DMS79 (cell line): ENCODE measurements at places on chromosomes 13 and 19.

DNA sequence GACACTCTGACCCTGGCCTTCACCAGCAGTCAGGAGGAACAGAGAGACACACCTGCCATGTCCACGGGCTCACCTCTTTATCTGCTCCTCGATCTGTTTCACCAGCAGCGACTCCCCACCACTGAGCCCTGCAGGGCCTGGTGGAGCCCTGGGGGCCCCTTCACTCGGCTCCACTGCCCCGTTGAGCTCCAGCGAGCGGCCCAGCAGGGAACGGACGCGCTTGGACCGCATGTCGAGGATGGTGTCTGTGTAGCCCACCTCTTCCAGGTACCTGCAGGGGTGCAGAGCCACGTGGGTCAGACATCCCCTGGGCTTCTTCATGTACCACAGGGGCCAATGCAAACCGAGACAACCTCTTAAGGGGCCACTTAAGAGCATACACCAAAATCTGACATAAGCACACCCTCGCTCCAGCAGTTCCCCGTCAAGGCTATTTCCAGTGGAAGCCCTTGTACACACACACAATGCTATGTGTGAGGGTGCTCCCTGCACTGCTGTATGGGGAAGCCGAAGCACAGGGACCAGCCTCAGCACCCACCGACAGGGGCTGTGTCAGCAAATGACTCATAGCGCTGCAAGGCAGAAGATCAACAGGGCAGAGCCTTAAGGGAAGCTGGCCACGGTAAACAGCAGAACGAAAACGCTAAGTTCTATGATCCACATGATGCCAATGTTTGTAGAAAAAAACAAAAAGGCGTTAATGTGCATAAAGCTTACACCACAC, 12.7 kb upstream of the FKRP start:
- DNase-seq: no peak

DNA sequence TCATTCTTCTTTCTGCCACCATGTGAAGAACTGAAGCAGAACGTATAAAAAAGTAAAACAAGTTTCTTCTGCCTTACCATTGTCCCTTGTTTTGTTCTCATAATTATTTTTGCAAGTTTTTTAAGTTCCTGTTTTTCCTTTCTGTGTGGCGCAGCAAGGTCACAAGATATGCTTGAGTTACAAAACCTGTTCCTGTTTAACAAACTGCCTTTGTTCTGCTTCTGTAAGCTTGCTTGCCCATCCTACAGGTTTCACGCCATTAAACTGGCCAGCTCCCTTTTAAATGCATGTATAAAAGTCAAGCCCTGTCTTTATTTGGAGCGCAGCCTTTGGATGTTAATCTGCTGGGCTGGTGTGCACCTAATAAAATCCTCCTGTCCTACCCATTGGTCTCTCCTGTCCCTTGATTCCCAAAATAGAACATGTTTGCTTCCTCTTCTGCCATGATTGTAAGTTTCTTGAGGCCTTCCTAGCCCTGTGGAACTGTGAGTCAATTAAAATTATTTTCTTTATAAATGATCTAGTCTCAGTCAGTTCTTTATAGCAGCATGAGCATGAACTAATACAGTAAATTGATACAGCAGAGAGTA, 1115.4 kb downstream of the SLITRK1 start:
- DNase-seq: no peak

GRCh38 chr19:35419046-35419445, 29.0 kb upstream of the FFAR2 start:
- no peak for DNase-seq

DNA sequence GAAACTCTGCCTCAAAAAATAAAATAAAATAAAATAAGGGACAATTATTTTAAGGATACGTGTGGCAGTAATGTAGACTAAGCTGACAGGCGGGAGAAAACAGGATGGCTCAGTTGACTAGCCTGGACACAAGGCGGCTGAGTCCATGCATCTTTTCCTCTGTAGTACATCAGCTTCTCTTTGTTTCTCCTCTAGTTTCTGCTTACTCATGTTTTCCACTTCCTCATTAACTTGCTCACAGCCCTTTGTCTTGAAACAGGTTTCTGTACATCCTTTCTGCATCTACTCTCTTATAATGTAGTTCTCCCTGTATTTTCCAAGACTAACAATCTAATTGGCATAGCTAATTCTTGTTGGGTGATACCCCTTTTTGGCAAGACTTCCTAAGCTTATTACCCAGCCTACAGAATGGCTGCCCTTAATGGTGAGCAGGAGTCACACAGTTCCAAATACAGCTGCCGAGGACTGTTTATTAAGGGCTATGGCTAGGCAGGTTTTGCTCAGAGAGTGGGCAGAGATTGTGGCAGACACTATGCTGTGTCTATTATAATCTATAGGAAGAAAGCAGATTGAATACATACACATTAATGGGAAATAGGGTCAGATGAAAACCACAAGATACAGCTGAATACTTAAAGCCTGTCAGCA, 58.7 kb upstream of the KLF5 start:
- DNase-seq: no peak

DNA sequence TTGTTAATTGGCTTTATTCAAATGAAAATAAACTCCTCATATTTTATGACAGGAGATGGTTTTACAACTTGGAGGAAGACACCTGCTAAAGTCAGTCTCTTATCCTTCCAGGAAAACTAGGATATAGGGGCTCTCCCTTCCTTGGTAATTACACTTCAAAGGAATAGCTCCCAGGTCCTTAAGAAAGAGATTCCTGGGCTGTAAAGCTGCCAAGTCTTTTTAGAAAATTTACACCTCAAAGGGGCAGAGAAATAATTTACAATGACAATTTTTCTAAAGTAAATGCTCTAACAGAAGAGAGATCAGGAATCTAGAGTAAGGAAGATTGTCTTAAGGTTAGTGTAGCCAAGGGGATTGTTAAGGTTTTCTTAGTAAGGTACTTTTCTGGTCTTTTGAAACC, 1359.0 kb downstream of the OLFM4 start:
- DNase-seq: no peak

GRCh38 chr19:389935-390289, 19.0 kb downstream of the C2CD4C start:
- DNase-seq: no peak

GRCh38 chr19:44712864-44713515, 14.0 kb downstream of the CEACAM16 start:
- DNase-seq: no peak

DNA sequence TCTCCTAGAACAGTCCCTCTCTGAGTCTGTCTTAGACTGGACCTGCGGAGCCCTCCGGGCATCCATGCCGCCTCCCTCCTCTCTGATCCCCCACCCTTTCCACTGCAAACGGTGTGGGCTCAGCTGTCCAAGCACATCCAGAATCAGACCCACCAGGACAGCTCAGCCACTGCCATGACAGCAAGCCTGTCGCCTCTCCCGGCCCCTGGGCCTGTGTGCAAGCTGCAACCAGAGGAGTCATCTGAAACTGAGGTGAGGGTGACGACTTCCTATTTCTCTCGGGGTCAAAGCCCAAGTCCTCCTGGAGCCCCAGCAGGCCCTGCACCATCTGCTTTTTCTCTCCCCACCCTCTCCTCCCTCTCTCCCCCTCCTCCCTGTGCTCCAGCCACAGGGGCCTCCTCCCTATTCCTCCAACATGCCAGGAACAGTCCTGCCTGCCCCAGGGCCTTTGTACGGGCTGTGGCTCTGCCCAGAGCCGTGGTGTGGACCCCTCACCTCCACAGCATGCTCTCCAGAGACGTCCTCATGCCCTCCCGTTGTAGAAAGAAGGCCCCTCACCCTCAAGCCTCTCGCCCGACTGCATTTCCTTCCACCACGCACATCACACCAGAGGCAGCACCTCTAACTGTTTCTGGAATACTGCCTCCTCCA, 23.5 kb upstream of the MYDGF start:
- no peak for DNase-seq

DNA sequence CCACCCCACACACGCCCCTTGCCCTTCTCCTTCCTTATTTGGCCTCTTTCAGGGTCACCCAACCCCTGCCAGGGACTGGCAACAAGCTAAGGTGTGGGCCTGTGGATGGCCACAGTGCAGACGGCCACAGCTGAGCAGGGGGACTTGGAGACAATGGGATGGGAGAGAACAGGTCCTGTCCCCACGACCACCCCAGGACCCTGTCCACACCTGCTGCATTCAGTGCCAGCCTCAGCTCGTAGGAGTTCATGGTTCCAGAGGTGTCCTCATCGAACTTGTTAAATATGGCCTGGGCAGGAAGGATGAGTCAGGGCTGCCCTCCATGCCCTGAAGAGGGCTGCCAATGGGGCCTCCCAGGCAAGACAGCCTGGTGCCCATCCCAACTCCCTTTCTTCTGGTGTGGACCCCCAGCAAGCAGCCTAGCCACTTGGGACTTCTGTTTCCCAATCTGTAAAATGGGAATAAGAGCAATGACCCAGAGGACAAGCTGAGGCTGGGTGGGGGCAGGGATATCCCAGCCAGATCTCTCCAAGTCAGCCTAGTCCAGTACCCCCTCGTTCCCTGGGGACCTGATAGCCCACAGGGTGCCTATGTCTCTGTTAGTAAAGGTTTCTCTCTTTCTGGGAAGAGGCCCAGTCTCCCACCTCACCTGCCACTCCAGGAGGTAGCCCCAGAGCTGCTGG, 10.6 kb downstream of the CAPN12 start:
- no peak for DNase-seq
